ENCODE measurements at places on chromosomes 12 and 14.

DNA sequence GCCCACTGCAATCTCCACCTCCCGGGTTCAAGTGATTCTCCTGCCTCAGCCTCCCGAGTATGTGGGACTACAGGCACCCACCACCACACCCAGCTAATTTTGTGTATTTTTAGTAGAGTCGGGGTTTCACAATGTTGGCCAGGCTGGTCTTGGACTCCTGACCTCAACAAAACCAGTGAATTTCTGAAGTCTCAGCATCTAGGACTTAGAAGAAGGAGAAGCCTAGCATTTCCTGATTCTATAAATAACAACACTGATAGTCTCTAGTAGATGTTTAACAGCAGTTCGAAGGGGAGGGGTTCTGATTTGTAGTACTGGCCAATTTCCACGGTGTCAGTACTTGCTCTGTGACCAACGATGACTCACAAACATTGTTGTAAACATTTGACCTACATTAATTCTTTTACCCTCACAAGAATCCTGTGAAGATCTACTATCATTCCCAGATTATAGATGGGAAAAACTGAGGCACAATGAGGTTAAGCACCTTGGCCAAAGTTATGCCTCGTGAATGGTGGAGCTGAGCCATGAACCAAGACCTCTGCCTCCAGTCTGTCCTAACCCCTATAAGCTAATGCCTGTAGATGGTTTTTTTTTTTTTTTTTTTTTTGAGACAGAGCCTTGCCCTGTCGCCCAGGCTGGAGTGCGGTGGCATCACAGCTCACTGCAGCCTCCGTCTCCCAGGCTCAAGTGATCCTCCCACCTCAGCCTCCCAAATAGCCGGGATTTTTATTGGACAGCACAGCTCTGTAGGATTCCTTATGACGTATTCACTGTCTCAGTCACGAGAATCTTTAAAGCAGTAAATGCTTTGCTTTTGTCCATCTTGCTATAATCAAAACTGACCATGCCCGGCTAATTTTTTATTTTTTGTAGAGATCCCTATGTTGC is 5.2 kb downstream of the P2RX4 start:
- no peak for DNase-seq

DNA sequence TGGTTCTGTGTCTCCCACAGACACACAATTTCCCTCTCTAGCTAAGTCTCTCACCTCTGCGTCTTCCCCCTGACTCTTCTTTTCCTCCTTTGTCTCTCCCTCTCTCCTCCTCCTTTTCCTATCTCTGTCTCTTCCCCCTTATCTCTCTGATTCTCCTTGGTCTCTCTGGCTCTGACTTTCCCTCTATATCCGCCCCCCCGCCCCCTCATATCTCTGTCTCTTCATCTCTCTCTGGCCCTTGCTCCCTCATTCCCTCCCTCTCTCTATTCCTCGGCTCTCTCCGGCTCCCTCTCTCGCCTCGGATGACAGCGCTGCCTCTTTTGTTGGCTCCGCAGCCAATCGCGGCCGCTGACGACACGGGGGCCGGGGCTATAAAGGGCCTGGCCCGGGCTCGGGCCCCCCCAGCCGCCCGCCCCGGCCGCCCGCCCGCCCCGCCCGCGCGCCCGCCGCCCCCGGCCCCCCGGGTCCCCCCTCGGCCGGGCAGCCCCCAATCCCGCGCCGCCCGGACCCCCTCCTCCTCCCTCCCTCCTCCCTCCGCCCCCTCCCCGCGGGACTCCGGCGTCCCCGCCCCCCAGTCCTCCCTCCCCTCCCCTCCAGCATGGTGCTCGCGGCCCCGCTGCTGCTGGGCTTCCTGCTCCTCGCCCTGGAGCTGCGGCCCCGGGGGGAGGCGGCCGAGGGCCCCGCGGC is at the start of gene GDF11:
Gene GDF11 (plus strand): TSS at position 404 of the 687 bp plus-strand sequence. CDS start 195 bp downstream, at position 599.
- peak; percentile 82 for DNase-seq

GRCh38 chr12:103114296-103115055 is 157.0 kb downstream of the ASCL1 start:
- no peak for DNase-seq

- DNase-seq: peak; percentile 41
Observed at GRCh38 chr14:105019861-105020814, 745 bp downstream of the CDCA4 start.

DNA sequence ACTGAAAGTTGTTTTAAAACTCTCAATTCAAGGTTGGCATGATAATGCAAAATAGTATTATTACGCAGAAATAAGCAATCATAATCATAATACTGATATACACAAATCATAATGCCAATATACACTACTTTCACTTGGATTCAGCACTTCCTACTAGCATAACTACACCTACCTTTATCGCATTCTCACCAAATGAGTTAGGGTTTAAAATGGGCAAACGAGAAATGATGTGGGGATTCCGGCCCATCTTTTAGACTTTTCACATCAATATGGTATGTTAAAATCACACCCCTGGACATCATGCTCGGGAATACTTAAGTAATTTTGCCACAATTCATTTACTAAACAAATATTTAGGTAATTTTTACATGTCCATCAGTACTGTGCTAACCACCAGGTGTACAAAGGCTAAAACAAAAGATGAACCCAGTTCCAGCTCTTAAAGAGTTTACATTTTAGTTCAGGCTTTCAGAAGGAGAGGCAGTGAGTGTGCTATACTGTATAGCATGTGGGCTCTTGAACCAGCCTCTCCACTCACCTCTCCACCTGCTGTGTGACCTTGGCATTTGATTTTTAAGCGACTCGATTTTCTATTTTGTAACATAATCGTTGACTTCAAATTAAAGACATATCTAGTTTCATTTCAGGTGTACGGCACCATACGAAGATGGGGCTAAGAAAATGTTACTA is 1.1 kb upstream of the USP15 start:
- DNase-seq: peak; percentile 16

DNA sequence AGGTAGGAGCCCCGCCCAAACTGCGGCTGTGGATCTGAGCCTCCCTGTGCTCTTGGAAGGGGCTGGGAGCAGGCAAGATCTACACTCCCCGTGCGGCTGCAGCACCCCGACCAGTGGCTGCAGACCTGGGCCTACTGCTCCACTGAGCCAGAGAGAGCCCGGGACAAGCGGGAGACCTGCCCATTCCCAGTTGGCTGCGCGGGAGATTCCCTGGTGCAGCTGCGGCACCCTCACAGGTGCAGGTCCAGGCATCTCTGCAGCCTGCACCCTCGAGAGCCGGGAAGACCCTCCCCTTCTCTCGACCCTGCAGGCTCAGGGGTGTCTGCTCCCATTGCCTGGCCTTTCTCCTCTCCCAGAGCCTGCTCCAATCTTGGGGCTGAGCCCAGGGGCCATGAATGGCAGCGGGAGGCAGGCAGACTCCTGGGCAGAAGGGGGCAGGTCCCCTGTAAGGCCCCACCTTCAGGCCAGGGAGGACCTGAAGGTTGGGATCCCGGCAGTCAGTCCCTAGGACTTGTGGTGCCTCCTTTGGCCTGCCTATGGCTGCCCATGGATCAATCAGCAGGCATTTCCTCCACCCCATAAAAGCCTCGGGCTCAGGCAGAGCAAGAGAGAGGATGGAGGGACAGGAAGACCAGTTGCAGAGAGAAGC is 8.8 kb upstream of the A2M start:
- no peak for DNase-seq

GRCh38 chr12:102951841-102952240 is 5.6 kb upstream of the ASCL1 start:
- DNase-seq: no peak

DNA sequence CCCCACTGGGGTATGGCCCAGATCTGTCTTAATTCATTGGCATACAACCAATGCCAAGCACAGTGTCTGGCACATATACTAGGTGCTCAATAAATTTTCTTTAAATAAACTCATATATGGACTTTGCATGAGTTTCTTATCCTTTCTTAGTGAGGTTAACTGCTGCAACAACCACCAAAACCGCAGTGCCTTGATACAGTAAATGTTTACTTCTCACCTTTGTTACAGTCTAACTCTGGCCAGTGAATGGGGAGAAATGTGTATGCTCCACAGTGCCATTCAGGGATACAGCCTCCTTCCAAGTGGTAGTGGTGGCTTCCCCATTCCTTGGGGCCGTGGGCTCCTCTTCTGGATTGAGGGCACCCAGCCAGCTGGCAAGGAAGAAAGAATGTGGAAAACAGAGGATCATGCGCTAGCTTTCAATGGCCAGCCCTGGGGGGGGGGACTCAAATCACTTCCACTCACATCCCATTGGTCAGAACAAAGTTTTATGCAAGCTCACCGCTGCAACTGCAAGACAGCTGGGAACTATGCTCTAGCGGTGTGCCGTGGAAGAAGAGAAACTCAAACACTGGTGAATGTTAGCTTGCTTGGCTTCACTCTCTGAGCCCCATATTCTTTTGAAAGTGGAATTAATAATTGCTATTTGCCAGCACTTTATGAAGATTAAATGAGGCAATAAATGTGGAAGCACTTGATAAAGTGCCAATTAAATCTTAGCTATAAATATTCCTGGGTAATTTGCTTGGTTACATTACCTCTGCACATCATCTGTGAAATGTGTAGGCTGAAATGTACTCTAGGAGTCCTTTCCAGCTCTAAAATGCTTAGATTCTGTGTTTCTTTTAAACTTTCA is 51.0 kb upstream of the SOCS2 start:
- no peak for DNase-seq

DNA sequence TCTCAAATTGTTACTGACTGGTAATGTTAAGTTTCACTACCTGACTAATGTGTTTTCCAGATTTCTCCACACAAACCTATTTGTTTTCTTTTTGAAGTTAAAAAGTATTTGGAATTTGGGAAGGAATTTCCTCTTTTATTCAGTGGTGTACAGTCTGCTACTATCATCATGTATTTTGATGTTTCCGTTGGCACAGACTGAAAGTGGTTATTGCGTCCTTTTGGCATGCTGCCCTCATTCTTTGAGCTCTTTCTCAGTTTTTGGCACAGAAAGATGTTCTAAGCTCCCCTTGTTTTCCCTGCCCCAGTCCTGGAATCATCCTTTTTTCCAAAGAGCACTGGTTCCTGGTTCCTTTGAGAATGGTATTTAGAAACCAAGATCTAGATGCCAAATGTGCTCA is 31.4 kb upstream of the RTRAF start:
- no peak for DNase-seq

- DNase-seq: no peak
Observed at GRCh38 chr14:94659256-94659655, 47.1 kb downstream of the SERPINA3 start.

GRCh38 chr12:65384240-65384639 is 105.8 kb downstream of the MSRB3 start:
- no peak for DNase-seq

DNA sequence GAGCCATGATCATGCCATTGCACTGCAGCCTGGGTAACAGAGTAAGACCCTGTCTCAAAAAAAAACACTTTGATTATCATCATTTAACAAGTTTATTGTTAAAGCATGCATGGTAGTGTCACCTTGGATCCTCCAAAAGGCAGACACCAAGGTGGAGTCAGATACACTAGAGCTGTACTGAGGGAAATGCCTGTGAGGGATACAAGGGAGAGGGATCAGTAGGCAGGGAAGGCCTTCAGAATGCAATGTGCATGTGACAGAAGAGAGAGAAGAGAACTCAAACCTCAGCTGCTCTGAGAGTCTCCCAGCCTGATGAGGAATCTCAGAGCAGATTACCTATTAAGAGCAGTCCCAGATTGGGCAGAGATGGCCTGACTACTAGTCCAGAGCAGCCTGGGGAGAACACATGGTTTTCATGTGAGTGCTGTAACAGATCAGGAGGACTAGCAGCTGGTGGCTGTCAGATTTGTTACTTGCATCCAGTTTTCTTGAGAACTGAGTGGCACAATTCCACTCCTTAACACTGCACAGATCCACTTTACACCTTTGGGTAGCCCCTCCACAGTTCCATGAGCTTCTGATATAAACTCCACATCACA is 38.0 kb upstream of the A2ML1 start:
- DNase-seq: no peak

GRCh38 chr14:81348061-81348460 is 52.1 kb downstream of the STON2 start:
- no peak for DNase-seq

DNA sequence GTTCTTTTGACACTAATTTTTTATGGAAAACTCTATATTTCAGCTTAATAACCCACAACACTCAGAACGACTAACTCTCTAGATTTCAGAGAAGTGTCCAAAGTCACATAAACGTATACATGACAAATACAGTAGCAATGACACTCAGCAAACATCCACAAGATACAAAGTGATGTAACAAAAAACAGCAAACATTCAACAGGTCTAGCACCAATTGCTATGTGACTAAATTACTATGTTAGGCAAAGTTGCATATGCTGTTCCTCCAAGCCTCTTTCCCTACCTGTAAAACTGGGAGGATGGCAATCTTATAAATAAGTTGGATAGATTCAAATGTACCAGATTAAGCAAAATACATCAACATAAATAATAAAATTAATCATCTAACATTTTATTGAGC is 1.7 kb downstream of the RECQL start:
- DNase-seq: no peak

- DNase-seq: no peak
Observed at GRCh38 chr12:12467688-12468261, 94.9 kb downstream of the DUSP16 start.

GRCh38 chr12:18430425-18431048 is 169.2 kb downstream of the PIK3C2G start:
- peak; percentile 71 for DNase-seq

DNA sequence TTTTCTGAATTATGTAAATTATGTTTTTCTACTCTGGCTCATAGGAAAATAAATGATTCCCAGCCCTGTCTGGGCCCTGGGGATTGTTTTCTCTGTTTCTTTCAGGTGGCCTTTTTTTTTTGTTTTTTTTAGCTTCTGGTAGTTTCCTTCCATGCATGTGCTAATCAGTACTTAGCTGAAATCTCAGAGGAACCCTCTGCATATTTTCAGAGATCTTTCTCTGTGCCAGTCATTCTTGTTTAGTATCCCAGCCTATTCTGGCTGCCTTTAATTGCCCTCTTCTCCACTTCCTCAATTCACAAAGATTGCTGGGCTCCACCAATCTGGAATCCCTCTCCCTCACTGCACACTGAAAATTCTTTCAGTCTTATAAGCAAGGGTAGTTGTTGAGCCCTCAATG is 46.9 kb downstream of the CNOT2 start:
- DNase-seq: peak; percentile 36

- DNase-seq: no peak
Observed at GRCh38 chr14:61780125-61780524, 17.9 kb downstream of the SNAPC1 start.

DNA sequence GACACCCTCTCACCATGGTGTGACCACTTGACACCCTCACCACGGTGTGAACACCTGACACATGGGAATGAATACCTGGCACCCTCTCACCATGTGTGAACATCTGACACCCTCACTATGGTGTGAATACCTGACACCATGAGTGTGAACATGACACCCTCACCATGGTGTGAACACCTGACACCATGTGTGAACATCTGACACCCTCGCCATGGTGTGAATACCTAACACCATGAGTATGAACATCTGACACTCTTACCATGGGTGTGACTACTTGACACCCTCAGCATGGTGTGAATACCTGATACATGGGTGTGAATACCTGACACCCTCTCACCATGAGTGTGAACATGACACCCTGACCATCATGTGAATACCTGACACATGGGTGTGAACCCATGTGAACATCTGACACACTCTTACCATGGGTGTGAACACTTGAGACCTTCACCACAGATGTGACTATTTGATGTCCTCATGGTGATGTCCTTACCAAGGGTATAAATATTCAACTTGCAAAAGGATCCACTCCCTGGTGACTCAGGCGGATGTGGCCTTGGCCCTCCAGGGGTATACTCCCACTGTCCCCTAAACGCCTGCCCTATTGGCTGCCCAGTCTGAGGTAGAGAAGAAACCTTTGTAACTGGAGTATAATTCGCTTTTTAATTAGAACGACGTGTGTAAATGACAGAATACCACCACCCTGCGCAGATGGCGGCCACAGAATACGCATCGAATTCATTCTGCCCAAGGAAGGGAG is 29.1 kb downstream of the RFLNA start:
- no peak for DNase-seq

- no peak for DNase-seq
Observed at GRCh38 chr14:77026166-77026929, 2.2 kb downstream of the IRF2BPL start.
